ENCODE measurements at places on chromosomes 4 and X.

DNA sequence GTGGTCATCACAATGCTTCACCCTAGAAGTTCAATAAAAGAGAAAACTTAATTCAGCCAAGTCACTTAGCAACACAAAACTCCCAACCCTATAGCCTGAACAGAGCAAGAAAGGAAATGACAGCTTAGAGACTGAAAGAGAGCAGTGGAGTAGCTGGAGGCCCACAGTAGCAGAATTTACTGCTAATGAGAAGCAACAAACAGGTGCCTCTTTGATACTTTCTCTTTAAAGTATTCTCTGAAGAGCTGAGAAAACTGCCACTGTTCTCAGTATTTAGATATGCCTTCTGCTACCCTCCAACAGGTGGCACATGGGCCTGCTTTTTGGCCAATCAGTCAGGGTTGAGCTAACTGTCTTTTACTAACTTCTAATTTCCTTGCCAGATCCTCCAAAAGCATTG, 240.0 kb downstream of the GPC3 start:
- no peak for DNase-seq

- no peak for DNase-seq
Observed at GRCh38 chrX:121283921-121284320, 236.5 kb downstream of the GLUD2 start.

GRCh38 chr4:22407361-22407760, 108.5 kb downstream of the ADGRA3 start:
- DNase-seq, result no peak

- DNase-seq, result no peak
Observed at GRCh38 chrX:1725472-1725871, 110.6 kb downstream of the ASMT start.

DNA sequence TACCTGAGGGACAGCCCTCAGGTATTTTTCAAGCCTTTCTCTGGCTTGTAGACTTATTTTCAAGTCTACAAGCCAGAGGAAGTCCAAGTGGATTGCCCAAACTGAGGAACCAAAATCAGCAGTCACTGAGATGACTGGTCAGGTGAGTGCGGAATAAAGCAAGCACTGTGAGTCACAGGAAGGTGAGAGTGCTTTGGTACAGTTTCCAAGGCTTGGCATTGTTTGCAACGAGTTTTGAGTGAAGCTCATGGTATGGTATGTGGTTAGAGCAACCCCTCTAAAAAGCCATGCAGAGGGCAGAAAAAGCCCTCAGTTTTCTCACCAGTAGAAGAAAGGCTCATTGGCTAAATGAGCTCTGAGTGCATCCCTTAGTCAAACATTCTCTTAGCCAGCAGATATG, 112.8 kb upstream of the EOLA2 start:
- DNase-seq, result no peak

DNA sequence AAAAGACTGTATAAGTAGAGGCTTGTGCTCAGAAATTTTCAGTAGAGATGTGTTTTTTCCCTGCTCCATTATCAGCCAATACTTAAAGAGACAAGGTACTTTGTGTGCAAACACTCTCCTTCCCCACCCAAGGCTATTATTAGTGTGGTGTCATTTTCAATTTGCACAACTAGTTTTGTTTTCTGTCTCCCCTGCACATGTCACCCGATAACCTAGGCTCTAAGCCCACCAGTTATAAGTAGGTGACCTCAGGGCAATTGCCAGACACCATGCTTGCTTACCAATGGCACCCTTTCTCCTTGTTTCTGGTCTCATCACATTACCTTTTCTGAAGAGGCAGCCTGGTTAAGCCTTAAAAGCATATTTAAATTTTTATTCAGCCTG, 8.0 kb upstream of the GUCY1A1 start:
- DNase-seq, result no peak

DNA sequence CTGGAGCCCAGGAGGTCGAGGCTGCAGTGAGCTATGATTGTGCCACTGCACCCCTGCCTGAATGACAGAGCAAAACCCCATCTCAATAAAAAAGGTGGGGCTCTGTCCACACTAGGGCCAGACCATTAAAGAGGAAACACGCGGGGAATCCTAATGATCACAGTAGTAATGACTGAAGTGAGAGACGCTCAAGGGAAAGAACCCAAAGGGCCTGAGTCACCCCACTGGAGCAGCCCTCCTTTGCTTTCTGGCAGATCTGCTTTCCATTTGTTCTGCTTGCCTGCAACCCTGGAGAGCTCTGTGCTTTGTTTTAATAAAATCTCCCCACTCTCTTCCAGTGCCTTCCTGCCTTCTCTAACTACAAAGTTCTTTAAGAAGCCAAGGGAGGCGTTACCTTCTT, 5.0 kb downstream of the TFDP3 start:
- DNase-seq, result no peak

- no peak for DNase-seq
Observed at GRCh38 chr4:125316401-125316790, 1.6 kb downstream of the FAT4 start.

GRCh38 chrX:72207366-72207765, 25.8 kb downstream of the PIN4 start:
- no peak for DNase-seq

- no peak for DNase-seq
Observed at GRCh38 chr4:183303301-183303700, 16.8 kb downstream of the CLDN22 start.

DNA sequence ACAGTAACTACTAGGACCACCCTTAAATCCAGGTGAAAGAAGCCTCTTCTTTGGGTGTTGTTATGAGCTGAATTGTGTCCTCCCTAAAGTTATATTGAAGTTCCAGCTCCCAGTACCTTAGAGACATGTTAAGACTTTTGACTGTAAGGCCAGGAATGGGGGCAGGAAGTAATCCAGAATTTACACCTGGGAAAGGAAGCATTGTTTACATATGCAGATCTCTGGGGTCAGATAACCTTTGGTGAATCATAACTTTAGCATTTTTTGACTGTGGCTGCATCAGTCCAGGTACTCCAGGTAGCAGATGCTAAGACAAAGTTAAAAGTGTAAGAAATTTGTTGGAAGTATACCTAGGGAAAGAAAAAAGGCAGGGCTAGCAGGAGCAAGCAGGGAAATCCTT, 104.9 kb upstream of the CENPE start:
- no peak for DNase-seq

- no peak for DNase-seq
Observed at GRCh38 chrX:46169808-46170207, 375.4 kb downstream of the ZNF674 start.

DNA sequence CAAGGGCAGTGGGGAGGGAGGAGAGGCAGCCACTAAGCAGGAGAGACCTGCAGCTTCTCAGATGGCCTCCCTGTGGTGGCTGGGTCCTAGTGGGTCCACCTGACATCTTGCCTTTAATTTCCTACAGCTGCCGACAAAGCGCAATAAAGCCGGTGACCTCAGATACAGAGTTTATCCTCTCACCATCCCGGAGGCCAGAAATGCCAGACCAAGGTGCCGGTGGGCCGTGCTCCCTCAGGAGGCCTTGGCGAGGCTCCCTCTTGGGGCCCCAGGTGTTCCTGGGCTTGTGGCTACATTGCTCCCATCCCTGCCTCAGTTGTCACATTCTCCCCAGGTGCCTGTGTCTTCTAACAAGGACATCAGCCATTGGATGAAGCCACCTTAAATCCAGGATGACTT, 103.0 kb downstream of the ADRA2C start:
- DNase-seq, result no peak

DNA sequence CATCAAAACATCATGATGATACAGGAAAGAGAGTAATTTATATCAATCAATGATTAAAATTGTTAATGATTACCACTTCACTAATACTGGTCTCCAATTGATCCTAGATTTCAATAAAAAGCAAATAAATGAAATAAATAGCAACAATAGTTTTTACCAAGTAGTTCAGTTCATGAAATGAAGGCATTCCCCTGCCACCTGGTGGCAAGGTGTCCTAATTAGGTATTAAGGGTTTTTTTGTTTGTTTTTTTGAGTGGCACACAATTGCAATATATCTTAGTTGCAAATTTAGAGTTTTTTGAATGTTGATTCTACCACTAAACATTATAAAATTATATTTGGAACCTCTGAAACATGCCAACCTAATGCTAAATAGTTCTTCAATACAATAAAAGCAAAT, 157.4 kb upstream of the PDE5A start:
- DNase-seq, result peak; percentile 13

Data from NCI-H146 (cell line).